DMS 273 treated with DMSO at 0.1 percent for 48 hours (cell line): ENCODE measurements at places on chromosomes 2 and 18.

- no peak for DNase-seq
Measured at GRCh38 chr2:158600155-158600802, 143.5 kb downstream of the PKP4 start.

- no peak for DNase-seq
Measured at GRCh38 chr2:1618974-1619373, 125.3 kb downstream of the PXDN start.

DNA sequence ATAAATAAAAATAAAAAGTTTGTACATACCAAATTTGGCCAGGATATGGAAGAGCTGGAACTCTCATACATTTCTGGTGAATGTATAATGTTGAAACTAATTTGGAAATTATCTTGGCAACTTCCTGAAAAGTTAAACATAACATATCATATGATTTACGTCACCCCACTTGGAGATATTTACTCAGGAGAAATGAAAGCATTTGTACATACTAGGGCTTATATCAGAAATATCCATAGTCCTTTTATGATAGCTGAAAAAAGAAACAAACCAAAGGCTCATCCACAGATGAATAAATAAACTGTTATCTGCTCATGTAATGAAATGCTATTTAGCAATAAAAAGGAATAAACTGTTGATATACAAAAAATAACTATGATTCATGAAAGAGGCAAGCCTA, 318.2 kb upstream of the NRXN1 start:
- no peak for DNase-seq

DNA sequence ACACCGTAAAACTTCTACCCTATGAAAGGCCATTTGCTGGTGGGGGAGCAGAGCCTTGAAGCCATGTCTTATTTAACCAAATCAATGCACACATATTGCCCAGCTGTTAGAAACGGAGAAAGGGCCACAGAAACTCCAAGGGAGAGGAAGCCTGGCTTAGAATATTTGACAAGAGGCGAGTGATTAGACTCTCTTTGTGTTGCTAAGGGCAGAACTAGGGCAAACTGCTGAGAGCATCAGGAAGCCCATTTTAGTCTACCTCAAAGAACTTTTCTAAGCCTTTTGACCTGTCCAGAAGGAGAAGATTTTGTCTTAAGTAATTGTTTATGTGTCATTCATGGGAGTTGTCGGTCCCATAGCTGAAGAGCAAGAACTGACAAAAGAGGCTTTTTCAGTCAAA, 54.4 kb upstream of the CELF4 start:
- DNase-seq: no peak

DNA sequence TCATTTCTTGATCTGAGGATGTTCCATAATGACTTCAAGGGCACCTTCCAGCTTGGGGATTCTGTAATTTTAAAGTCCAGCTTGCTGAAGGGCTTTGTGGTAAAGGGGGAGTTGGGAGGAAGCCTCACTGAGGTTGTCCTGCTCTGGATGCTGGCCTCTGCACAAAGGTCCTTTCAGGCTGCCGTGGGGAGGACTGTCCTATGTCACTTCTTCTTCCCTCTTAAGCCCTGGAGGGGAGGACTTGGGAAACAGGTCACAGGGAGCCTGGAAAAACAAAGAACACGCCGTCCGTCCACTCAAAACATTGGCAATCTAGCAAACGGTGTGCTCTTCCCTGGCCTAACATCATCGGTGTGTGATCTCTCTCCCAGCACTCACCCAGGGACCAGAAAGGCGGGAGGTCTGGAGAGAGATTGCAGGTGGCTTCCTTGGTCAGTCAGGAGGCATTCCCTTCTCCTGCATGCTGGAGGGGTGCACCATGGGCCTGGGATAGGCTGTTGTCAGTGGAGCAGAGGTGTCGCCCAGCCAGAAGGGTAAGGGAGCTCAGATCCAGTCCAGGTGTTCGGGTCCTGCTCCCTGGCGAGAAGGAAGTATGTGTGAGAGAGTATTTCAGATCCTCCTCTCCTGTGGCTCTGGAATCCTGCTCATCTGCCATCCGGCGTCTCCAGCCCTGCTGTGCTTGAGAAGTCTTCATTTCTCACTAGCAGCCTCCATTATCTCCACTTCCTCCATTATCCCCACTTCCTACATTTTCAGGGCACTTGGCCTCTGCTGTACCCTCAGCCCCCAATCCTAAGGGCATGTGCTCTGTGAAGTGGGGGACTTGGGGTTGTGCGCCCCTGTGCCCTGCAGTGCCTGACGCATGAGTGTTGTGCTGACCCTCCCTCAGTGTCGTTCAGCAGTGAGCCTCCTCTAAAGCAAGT, 20.1 kb downstream of the ASAP2 start:
- no peak for DNase-seq

DNA sequence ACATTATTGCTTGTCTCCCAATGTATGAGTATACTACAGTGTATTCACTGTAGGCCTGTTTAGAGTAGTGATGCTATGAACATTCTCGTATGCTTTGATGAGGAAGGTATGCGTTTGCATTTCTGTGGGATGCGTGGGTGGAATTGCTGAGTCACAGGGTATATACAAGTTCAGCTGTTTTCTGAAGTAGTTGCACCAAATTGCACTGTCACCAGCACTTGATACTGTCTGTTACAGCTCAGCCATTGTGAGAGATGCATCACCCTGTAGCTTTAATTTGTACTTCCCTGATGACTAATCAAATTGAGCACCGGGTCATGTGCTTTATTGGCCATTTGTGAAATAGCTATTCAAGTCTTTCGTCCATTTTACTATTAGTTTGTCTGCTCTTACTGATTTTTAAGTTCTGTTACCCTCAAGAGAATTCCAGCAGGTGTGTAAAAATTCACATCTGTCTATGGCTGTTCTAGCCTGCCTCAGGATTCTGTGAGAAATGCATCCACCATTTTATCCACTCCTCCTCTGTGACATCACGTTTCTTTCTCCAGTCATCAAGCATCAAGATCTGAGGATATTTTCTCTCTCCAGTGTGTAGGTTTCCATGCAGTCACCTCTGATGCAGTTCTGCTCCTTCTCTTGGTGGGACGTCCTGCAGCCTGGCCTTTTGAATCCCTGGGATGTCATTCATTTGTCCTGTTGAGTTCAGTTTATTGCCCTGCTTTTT, 72.5 kb downstream of the DGKD start:
- no peak for DNase-seq

- DNase-seq: no peak
Measured at GRCh38 chr18:45303026-45303425, 312.2 kb upstream of the SLC14A2 start.

GRCh38 chr2:175684466-175684865, 317.6 kb downstream of the LNPK start:
- no peak for DNase-seq

GRCh38 chr2:214679736-214680135, 129.7 kb downstream of the BARD1 start:
- DNase-seq: no peak

- no peak for DNase-seq
Measured at GRCh38 chr18:48729404-48729803, 190.6 kb downstream of the CTIF start.

DNA sequence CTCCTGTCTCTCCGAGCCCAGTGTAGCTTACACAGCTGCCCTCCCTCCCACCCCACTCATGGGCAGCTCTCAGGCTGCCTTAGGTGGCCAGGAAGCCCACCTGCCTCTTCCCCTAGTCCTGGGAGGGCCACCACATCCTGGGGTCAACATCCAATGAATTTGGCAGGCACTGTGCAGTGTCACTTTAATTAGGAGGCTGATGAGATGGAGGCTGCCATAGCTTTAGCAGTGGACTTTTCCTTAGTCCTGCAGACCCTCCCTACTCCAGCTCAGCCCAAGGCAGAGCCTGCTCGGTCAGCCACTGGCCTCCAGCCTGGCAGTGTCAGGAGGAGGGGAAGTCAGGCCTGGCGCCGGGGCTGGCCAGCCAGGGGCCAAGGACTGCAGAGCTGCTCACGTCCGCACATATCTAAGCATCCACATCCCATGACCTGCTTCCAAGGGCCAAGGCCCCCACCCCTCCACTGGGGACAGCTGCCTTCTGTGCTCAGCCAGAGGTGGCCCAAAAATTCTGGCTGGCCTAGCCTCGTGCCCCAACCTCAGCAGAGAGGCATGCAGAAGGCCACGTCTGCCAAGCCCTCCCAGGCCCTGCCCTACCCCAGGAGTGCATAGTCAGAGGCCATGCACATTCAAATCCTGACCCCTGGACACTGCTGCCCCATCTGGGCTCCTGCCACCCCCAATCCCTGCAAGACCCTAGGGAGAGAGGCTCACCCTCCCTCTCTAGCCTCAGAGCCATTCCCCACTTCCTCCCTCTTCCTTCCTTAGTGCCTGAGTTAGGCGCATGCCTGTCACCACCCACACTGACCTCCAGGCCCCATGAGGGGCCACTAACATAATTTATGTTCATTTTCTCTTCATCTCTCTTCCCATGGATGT, 33.1 kb downstream of the ADRA2B start:
- DNase-seq: no peak

- no peak for DNase-seq
Measured at GRCh38 chr18:23738151-23738550, 48.9 kb downstream of the LAMA3 start.

DNA sequence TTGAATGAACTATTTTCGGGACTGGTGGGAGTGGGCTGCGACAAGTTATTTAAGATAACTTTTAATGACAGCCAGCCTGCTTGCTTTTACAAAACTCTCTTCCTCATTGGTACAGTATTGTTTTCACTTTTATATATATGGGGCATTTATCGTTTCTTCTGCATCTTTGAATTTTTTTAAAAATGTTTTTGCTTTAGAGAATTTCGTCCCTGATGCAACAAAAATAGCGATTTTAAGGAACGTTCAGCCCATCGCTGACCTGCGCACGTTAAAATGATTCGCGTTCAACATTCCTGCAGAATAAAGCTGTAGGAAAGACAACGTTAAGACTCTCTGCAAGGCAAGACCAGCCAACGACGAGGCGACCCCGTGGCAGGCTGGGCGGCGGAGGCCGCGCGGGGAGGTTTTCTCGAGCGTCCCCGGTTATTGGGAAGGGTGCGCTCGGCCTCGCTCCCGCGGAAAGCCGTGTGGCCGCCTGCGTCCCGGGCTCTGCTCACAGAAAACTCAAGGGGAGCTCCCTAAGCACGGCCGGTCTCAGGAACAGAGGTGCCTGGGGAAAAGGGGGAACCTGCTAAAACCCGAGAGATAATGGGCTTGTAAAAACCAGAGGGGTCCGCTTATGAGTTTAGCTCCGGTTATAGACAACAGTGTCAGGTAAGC, 3.0 kb downstream of the PAX8 start:
- no peak for DNase-seq

DNA sequence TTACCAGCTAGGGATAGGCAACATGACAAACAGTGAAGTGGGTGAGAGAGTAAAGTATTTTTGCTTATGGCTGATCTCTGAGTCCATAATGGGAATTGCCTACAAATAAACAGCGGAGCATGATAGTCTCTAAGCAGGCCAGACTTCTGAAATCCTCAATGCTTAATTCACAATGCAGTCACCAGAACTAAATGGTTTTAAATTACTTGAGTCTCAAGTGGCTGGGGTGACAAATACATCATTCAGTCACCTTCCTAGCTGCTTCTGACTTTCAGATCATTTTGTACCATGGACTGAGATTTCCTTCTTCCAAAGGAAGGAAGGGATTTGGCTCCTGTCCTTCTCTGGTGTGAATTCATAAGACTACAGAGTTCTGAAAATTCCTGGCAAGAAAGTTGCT, 82.8 kb upstream of the RMP24 start:
- no peak for DNase-seq
